Transverse colon (tissue), 4 donors: ENCODE measurements at places on chromosomes 3 and 15.

DNA sequence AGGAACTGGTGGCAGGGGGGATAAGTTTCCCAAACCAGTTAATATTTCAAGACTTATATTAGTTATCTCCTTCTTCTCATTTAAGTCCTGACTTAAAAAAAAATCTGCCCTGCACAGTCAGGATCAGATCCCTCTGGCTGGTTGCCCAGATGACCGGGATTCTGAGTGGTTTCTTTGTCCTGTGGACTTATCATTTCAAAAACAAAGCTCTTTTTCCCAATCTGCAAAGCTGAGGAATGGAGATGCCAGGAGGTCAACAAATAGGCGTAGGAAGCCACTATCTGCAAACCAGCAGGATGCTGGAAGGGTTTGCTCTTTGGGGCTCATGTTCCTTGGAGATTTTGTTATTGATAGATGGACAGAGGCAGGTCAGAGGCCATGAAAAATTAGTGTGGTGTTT is 5.8 kb downstream of the C3orf20 start:
- DNase-seq = no peak

DNA sequence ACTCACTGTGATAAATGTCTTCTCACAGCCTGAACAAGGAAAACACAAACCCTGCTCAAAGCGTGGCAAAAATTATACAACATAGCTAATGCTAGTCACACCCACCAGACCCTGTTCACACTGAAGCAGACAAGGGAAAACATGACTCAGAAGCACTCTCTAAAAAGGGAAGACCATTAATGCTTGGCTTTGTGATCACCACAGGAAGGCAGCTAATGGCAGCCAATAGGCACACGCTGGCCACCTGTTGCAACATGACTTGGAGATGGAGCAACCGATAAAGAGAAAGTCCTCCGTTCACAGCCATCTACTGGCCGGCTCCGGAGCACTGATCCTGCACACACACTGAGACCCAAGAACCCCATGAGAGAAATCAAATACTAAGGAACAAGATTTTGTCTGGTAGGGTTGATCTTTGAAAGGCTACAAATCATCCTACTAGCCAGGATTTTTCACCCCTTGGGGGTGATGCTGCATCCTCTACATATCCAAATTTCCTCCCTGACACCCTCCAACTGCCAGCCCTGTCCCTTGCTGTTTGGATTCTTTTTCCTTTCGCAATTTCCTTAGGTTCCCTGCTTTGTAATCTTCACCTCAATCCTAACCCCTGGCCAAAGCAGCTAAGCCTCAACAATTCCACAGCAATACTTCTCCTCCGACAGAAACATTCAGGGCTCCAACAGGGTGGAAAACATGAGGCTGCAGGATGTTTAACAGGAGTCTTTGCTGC is 3.2 kb downstream of the ZXDC start:
- peak; percentile 40 for DNase-seq

DNA sequence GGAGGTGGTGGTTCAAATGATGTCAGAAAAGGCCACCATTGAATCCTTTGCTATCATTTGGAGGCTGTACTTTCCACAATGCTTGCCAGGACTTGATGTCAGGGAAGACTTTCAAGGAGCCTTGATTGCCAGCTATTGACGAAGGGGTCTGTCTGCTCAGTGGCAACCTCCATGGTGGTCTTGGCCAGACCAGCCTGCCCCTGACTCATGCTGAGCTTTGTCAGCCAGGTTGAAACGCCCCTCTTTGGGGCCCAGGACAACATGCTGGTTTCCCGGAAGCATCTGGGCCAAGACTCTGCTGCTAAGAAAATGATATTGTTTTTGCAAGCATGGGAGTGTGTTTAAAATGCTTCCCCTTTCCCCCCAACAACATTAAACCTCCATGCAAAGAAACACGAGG is 26.7 kb downstream of the CGNL1 start:
- no peak for DNase-seq

- no peak for DNase-seq
These were observed 6.6 kb downstream of the ACOX2 start for GRCh38 chr3:58530354-58530865.

- DNase-seq = no peak
These were observed 67.6 kb downstream of the GHSR start for GRCh38 chr3:172380632-172381031.

GRCh38 chr3:66499881-66500575 is 794 bp downstream of the LRIG1 start:
- peak; percentile 38 for DNase-seq

DNA sequence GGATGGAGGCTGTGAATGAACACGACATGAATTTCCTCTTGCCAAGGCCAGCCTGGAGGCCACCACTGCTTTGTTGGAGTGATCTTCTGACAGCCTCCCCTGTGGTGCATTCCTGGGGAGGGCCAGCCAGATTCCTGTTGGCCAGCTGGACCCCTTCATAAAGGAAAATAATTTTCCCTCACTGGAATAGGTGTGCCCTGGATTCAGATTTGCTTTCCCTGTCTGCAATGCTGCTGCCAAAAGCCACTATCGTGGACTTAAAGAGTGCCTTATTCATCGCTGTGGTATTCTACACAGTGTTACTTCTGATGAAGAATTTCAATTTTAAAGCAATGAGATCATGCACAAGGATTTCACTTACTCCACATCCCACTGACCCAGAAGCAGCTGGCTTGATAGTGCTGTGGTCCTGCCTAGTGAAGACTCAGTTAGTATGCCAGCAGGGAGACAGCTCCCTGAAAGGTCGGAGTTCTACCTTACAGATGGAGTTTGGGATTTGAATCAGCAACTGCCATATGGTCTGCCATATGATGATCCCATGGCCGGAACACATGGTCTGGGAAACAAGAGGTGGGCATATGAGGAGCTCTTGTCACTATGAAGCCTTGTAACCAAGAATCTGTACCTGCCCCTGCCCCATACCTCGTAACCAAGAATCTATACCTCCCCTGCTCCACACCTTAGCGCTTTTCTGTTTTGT is 145.2 kb downstream of the KLF13 start:
- no peak for DNase-seq

DNA sequence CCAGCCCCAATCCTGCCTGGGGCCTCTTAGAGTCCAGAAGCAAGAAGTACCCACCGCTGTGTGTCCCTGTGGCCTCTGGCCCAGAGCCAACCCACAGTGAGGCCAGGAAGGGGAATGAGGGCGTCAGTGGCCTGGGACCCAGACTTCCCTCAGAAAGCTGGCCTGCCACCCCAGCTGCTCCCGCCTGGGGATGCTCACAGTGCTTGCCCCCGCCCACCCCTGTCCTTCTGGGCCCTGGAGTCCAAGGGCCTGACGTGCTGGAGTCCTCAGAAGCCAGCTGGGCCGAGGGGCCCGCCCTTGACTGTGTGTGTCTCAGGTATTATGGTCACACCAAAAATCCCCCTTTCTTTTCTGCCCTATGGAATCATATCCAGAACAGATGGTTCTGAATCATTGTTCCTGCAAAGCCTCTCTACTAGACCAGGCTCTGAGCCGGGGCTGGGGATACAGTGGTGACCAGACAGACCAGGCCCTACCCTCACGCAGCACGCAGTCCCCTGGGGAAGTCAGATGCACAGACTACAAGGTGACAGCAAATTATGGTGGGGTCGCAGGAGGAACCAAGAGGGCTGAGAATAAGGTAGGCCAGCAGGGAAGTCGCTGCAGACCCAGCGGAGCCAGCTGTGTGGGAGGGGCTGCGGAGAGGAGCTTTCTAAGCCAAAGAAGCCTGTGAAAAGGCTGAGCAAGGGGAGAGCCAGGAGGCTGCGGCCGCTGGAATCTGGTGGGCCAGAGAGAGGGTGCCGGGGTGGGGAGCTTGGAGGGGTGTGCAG is 99.1 kb downstream of the VGLL4 start:
- no peak for DNase-seq

- DNase-seq = no peak
These were observed 417.7 kb downstream of the LPP start for GRCh38 chr3:188571531-188572095.

- DNase-seq = no peak
These were observed 74.0 kb downstream of the OXNAD1 start for GRCh38 chr3:16338999-16339398.

GRCh38 chr15:85312929-85313331 is 67.5 kb upstream of the AKAP13 start:
- no peak for DNase-seq

DNA sequence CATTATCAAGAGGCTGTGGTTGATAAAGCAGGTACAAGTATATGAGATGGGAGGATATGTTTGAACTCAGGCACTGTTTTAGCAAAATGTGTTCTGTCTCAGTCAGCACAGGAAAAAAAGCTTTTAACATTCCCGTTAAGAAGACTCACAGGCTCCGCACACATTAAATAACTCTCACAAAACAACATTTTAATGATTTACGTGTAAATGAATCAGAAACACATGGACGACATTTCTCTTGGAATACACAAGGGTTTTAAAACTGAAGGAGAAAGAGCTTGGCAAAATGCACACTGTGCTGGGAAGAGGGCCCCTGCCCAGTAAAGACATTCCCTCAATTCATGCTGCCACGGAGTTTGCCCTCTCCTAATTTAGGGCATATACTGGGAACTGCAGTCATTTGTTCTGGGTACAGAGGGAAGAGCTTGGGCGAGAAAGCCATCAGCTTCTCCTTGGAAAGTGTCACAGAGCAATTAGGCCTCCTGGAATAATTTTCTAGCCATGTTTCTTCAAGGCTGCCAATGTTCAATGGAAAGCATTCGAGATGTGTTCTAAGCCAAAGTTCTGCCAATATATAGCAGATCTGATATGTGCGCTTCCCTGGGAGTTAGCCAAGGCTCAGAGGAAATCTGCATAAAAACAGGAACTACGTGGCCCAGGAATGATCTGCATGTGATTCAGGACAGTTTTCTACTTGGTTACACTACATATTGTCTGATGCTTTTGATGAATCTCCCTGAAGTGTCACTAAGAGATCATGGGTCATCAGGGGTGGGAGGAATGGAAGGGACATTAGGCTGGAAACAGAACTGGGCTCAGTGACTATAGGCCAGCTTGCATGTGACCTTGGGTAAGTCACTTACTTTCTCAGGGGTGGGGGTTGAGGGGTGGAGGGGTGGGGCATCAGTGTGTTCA is 2.2 kb upstream of the MASP1 start:
- DNase-seq = no peak

- DNase-seq = peak; percentile 82
These were observed 226.1 kb downstream of the VPS13C start for GRCh38 chr15:61834076-61834697.

DNA sequence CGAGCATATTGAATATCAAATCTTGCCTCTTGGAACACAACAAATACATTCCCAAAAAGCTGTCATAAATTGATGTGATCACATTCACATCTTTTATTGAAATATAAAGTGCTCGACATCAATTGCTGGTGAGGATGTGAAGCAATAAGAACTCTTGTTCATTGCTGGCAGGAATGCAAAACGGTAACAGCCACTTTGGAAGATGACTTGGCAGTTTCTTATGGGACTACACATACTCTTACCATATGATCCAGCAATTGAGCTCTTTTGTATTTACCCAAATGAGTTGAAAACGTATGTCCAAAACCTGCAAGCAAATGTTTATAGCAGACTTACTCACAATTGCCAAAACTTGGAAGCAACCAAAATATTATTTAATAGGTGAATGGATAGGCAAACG is 234.9 kb downstream of the CACNA2D3 start:
- DNase-seq = no peak

DNA sequence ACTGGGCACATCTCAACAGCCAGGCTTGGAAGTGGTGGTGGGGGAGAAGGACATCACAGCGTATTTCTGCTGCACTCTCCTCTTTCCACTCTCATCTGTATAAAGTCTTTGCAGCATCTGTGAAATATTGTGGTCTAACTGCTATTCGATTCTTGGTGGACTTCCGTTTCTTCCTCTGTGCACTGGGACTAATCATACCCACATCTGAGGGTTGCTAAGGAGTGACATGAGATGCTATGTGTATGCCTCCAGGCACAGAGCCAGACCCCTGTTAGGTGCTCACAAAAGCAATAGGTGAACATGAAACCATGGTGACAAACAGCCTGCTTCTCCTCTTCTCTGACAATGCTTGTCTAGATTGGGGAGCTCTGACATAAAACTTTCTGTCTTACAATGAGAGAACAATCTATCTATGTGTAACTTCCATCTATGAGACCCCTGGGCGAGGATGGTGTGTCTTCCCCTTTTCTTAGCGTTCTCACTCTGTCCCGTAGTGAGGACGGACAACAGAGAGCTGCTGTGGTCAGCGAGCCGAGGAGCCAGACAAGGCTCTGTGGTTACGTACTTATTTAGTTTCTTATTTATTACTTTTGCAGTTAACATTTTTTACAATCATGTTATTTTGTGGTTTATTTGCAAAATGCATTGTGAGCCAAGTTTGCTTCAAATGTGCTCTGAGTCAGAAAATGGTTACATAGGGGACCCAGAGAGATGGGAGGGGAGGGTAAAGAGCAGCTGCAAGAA is 196.7 kb upstream of the TPRG1 start:
- DNase-seq = no peak

GRCh38 chr3:24249523-24249922 is 245.1 kb downstream of the THRB start:
- no peak for DNase-seq

GRCh38 chr15:76614725-76615124 is 278.2 kb downstream of the ISL2 start:
- no peak for DNase-seq

GRCh38 chr3:197289726-197290125 is 8.7 kb downstream of the DLG1 start:
- no peak for DNase-seq

DNA sequence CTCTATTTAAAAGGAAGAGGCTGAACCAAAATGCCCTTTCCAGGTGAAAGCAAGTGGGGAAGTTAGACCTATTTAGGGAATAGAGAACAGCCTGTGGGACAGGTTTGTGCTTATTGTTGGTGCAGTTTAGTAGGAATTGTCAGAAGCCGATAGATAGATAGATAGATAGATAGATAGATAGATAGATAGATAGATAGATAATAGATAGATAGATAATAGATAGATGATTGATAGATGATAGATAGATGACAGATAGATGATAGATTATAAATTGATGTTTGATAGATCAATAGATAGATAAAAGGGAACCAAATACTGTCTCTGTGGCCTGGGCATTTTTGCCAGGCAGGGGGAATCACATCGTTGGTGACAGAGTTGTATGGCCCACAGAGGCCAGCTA is 42.5 kb downstream of the SH3GL3 start:
- no peak for DNase-seq

GRCh38 chr3:114714237-114714636 is 420.4 kb downstream of the TIGIT start:
- no peak for DNase-seq

DNA sequence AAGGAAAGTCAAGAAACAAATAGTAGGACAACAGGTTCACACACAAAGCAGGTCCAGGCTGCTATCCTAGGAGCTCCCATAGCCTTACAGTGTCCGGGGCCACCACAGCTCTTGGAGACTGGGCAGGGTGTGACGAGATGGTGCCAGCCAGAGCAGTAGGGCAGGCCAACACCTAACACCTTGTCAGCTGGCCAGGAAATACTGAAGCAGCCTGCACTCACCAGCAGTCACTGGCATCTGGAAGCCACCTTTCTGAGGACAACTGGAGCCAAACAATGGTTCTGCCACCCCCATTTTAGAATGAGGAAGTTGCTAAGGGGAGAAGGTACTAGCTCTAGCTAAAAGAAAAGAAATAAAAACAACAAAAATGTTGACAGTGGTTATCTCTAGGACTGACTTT is 47.2 kb downstream of the CCDC12 start:
- DNase-seq = peak; percentile 76

- DNase-seq = no peak
These were observed 1042.3 kb downstream of the OTOL1 start for GRCh38 chr3:162538906-162539305.

GRCh38 chr3:102394517-102394916 is 40.3 kb upstream of the ZPLD1 start:
- DNase-seq = no peak
